ENCODE measurements at places on chromosomes 16 and 17. TPM values are rescaled to one million over a fixed set of nuclear protein-coding genes. Genes with fewer than 3 reads are reported as not detected.
A peak's percentile ranks its signal among the peaks of the same experiment; 100 is the strongest.

DNA sequence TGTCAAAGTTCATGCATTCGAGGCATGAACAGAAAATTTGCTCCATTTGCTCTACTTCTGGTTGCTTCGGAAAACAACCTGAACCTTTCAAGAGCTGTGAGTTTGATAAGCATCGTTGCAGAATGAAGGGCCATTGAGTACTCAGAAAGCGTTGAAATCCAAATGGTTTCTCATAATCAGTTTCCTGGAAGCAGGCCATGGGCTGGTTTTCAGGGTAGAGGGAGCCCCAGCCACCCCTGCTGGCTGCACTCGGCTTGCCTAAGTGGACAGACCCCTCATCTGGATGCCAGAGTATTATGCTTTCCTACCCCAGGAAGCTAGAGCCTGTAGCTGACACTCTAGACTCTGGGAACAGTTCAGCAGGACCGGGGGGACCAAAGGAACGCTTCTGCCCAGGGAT is 24.4 kb downstream of the SCNN1G start:
- no peak for DNase-seq

DNA sequence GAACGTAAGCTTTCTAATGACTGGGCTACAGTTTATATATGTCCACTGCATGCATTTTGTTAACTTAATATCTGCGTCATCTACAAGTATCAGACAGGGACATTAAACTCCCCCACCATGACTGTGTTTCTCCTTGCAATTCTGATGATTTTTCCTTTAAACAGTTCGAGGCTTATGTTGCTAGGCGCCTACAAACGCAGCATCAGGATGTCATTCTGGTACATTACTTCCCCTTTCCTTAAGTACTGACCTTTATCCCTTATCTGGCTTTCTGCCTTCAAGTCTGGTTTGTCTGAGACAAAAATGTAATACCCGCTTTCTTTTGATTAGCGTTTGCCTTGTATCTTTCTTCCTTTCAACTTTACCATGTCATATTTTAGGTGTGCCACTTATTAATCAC is 362.4 kb downstream of the SLC39A11 start:
- DNase-seq: no peak

GRCh38 chr16:1958715-1959268 is 546 bp upstream of the NDUFB10 start:
- DNase-seq: no peak

DNA sequence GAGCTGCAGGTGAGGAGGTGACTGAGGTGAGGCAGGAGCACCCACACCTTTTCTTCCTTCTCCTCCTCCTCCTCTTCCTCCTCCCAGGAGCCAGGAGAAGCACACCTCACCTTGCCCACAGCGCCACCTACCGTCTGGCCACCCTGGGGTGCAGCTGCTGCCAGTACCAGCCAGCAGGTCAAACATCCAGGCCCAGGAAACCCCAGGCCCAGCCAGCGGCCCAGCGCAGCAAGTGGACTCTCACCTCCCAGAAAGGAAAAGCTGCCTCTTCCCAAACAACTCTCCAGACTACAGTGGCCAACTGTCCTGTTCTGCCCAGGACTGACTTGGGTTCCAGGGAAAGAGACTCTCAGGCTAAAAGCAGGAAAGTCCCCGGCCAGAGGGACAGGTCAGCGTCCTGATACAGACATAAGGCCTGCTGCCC is 22.7 kb downstream of the PEMT start:
- peak; percentile 36 for DNase-seq

DNA sequence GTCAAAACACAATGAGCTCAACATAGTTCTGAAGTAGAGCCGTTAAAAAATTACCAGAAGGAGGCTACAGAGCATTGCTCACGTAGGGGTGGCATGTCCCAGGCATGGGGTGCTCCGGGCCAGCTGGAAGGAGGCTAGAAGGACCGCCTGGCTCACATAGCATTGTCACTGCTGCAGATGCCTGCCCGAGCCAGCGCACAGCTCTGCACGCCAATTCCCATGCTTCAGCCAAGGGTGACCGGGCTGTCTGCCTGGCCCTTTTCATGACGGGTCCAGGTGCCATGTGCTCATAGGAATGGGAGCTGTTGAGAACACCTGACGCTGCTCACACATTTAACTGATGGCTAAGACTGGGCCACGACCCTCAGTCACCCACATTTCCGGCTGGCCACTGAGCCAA is 228.9 kb upstream of the FOXF1 start:
- no peak for DNase-seq

GRCh38 chr17:19714542-19715411 is 1.6 kb downstream of the SLC47A2 start:
- DNase-seq: no peak

GRCh38 chr17:57235124-57235523 is 21.2 kb upstream of the MSI2 start:
- DNase-seq: no peak

- no peak for DNase-seq
Measured at GRCh38 chr16:8961811-8962390, 1.8 kb downstream of the USP7 start.

DNA sequence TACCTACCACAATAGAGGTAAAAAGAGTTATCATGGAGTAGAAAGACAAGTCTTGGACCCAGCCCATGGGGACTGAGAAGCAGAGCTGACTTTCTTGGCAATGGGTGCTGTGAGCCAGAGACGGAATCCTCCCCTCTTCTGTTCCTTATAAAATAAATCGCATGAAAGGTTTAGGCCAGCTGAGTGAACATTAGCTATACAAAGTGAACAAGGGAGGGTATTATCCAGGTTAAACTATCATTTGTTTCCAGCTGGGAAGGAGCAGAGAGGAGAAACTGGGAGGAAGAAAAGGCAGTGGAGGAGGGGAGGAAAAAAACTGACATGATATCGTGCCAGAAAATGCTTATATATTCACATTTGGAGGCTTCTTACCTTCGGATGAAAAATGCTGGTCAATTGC is 13.3 kb upstream of the PAFAH1B1 start:
- no peak for DNase-seq

DNA sequence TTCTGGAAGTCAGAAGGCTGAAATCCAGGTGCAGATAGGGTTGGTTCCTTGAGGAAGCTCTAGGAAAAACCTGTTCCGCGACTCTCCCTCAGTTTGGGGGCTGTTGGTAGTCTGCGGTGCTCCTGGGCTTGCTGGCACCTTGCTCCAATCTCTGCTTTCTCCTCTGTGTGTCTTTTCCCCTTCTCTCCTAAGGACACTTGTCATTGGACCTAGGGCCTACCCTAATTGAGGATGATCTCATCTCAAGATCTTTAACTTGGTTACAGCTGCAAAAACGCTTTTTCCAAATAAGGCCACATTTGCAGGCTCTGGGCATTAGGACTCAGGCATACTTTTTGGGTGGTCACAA is 12.9 kb upstream of the CACNG4 start:
- no peak for DNase-seq

DNA sequence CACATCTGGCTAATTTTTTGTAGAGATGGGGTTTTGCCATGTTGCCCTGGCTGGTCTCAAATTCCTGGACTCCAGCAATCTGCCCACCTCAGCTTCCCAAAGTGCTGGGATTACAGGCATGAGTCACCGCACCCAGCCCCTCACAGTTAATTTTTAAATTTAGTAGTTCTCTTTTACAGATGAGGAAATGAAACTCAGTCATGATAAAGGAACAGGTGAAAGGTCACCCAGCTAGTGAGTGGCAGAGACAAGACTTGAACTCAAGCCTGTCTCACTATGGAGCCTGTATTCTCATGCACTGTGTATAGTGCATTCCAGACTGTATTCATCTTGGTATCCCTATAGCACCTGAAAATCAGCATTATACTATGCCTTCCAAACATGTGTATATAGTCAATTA is 77.1 kb upstream of the WSB1 start:
- no peak for DNase-seq

DNA sequence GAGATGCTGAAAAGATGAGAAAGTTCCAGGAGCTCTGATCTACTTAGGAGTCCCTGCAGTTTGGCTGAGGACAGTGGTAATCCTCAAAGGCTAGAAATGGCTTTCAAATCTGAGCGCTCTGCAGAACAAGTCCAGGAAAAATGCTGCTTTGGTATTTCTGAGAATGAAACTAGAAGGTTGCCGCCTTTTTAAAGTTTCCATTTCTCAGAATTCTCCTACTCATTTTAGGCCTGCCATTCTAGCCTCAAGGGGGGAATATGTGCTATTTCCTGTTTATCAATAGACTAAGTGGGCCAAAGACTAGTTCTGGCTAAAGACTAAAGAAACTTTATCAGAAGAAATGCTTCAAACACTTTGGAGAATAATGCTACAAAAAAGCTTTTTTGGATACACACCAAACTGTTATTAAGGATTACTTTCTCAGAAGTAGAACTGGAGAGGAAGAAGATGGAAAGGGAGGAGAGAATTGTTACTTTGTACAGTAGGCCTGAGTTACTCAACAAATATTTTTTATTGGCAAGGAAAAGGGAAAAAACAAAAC is at the start of gene SLFN12L:
Gene SLFN12L, minus strand, starts transcription at position 78 of the 541 bp plus-strand sequence. CDS start 15,314 bp downstream, outside the sequence.
- DNase-seq: peak; percentile 24

- no peak for DNase-seq
Measured at GRCh38 chr16:27314986-27315332, 1.2 kb downstream of the IL4R start.

DNA sequence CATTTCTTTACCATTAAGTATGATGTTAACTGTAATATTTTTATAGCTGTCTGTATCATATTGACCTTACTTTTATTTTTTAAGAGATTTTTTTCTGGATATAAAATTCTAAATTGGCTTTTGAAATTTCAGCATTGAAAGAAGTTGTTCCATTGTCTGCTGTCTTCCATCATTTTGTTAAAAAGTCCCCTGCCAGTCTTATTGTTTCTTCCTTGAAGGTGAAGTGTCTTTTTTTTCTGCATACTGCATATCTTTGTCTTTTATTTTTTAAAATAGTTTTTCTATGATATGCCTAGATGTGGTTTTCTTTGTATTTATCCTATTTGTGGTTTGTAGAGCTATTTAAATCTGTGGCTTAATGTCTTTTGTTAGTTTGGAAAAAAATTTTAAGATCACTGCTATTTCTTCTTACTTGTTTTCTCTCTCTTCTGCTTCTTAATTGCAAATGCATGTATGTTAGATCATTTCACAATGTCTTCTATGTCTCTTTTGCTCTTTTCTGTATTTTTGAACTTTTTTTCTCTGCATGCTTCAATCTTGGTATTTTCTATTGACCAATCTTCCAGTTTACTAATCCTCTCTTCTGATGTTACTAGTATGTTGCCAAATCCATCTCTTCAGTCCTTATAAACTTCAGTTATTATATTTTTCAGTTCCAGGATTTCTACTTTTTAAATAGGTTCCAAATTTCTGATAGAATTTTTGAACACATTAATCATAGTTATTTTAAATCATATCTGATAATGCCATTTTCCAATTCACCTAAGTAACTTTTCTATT is 20.2 kb downstream of the IL21R start:
- DNase-seq: no peak

DNA sequence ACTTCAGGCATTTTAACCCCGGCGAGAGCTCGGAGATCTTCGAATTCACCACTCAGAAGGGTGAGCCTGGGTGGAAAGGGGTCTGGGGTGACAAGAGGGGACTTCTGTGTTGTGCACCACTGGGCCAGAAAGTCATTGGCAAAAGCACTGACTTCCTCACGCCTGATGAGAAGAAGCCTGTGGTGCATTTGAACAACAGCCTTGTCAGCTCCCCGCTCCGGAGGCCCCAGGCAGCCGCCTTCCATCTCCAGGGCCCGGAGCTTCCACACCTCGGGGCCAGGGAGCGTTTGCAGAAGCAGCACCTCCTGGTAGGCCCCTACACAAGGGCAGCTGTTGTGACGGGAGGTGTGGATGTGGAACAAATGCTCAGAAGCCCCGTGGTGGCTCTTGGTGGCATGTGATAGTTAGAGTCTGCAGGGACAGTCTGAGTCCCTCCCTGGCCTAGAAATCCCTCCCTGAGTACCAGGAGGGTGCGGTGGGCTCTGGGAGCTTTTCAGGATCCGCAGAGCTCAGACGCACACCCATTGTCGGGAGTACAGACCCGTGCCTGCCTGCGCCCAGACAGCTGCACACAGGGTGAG is 9.7 kb downstream of the CACNG1 start:
- no peak for DNase-seq

GRCh38 chr17:82655038-82655479 is 6.8 kb upstream of the WDR45B start:
- no peak for DNase-seq

- DNase-seq: no peak
Measured at GRCh38 chr17:63998721-63999679, 849 bp downstream of the PRR29 start.

GRCh38 chr16:54996186-54996585 is 65.5 kb downstream of the IRX5 start:
- DNase-seq: no peak

GRCh38 chr17:9968881-9969280 is 63.8 kb upstream of the RCVRN start:
- DNase-seq: no peak

DNA sequence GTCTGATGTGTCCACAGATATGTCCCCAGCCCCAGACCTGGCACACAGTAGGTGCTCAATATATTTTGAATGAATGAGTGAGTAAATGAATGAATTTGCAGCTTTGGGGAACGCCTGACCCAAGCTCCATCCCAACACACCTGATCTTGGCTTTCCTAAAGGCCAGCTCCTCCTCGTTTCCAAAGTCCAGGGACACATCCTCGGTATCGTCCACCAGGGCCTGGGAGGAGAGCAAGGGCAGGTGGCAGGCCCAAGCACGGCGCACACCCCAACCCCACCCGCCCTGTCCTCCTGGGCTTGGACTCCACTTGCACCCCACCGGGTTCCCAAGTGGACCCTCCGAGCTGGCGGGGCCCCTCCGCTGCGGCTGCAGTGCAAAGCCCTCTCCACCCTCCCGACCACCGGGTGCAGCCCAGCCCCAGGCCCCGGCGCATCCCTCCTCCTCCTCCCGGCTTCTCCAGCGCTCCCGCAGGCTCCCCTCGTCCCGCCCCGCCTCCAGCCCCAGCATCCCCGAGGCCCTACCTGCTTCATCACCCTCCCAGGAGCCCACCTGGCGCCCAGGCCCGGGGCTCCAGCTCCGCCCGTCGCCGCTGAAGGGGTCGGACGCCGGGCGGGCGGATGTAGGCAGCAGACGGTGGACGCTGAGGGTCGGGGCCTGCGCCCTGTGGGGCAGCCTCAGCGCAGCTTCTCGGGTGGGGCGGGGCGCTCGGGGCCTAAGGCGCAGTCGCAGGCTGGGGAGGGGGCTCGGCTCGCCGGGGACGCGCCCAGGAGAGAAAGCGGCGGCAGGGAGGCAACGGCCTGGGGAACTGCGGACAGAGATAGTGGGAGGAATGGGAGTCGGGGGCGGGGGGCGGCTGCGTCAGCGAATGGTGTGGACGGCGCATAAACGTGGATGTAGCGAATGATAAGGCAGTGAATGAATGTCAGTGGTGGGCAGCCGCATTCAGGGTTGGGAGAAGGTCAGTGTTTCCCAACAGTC is at the start of gene TVP23A:
Gene TVP23A, minus strand, starts transcription at position 832 of the 979 bp plus-strand sequence. Its CDS starts 301 bp downstream, at position 531.
- no peak for DNase-seq

GRCh38 chr17:59839651-59840328 is 53.0 kb downstream of the TUBD1 start:
- no peak for DNase-seq

- DNase-seq: no peak
Measured at GRCh38 chr17:58007781-58008706, 998 bp upstream of the SRSF1 start.

KRTAP9-4 gene
- total RNA-seq: not detected

MAPT gene
- total RNA-seq: 0.57 TPM

NPIPB13 gene
- total RNA-seq: 0.66 TPM

SDK2 gene
- total RNA-seq: 0.66 TPM

SYT17 gene
- total RNA-seq: 0.38 TPM
